D721Med (cell line): ENCODE measurements at places on chromosomes 6 and 20.

DNA sequence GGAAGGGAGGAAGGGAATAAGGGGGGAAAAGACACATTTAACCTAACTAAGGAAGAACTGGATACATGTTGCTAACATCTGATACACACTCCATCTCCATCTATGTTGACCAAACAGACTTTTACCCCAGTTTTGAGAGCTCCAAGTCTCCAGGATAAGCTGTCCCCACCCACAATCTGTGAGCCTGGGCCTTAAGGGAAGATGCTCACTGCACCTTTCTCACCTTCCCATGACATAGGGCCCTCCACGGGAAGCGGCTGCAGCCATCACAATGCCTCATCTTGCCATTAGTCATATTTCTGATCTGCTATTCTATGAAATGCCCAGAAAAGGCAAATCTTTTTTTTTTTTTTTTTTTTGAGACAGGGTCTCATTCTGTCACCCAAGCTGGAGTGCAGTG, 126.6 kb upstream of the SALL4 start:
- DNase-seq, result no peak

- no peak for DNase-seq
Measured at GRCh38 chr6:105771313-105771970, 314.7 kb upstream of the PRDM1 start.

- DNase-seq, result no peak
Measured at GRCh38 chr6:127992144-127992543, 91.3 kb upstream of the THEMIS start.

DNA sequence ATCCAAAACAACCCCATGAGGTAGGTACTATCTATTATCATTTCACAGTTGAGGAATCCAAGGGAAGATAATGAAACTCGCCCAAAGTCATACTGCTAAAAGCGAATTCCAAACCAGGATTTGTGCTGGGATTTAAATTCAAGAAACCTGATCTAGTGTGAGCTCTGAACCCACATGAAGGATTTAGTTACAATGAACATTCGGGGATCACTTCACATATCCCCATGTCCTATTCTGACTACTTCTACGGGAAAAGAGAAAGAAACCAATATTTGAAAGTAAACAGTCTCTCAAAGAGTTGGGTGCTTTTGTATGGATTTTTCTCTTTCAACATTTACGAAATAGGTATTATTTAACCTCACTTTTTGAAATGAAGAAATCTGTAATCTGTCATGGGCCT, 12.9 kb downstream of the RANBP9 start:
- DNase-seq, result no peak

GRCh38 chr6:128632131-128632530, 111.7 kb upstream of the PTPRK start:
- DNase-seq, result no peak
